ENCODE measurements at places on chromosomes 5 and 9.

GRCh38 chr9:99449726-99450125 is 227.6 kb downstream of the SEC61B start:
- no peak for DNase-seq

GRCh38 chr5:119105971-119106370 is 35.1 kb downstream of the DMXL1 start:
- DNase-seq = no peak

GRCh38 chr9:110655754-110656641 is 12.6 kb upstream of the MUSK start:
- DNase-seq = no peak

DNA sequence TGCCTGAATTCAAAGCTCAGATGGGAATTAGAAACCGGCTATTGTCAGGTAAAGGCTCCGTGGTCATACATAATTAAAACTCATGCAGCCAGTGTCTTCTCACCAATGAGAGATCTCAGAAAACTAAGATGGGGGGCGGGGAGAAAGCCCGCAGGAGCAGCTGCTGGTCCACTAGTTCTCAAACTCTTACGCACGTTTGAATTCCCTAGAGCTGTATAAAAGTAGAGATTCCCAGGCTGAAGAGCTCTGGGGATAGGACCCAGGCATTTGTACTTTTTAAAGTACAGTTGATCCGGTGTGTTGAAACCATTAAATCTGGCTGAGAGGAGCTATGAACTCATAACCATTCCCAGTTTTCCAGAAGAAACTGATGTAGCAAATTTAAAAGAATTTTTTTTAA is 68.5 kb downstream of the FRMD3 start:
- DNase-seq = no peak

GRCh38 chr5:132854301-132854700 is 12.0 kb downstream of the GDF9 start:
- no peak for DNase-seq

GRCh38 chr5:142862594-142862993 is 92.4 kb downstream of the ARHGAP26 start:
- DNase-seq = no peak

Data from GM12878 (cell line).